ENCODE measurements at places on chromosomes 4 and X. TPM values are rescaled to one million over a fixed set of nuclear protein-coding genes. Genes with fewer than 3 reads are reported as not detected.

Gene SASH3
- 0.67 TPM for total RNA-seq

Gene PFKFB1
- total RNA-seq: 2.1 TPM

Gene IL2RG
- 7.1 TPM for total RNA-seq

Gene ETNPPL
- 2.4 TPM for total RNA-seq

Gene PROM1
- 30.8 TPM for total RNA-seq

Gene RPL10
- 4,114 TPM for total RNA-seq

Gene ARHGAP36
- total RNA-seq: not detected

Gene ZMYM3
- total RNA-seq: 25.0 TPM

All from hepatocyte (in vitro differentiated cells).